ENCODE measurements at places on chromosomes 5 and 9.
A peak's percentile ranks its signal among the peaks of the same experiment; 100 is the strongest.

GRCh38 chr5:149961186-149961685 is 678 bp downstream of the SLC26A2 start:
- no peak for DNase-seq

DNA sequence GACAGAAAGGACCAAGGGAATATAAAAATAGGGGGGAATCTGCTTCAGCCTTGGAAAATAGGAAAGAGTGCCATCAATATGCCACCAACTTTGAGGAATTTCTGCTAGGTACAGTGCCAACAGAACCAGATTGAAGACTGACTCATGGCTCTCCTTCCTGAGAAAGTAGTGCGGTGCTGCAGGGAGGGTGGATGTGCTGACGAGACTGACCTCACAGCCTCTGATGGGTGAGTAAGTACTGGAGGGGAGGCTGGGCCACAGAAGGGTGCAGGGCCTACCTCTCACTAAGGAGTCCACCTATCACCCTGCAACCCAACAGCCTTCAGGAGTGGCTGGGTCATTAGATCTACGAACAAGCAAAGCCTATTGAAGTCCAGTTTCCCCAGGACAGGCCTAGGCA is 187.6 kb downstream of the GABBR2 start:
- no peak for DNase-seq

- DNase-seq, result no peak
Observed at GRCh38 chr5:2685651-2686272, 65.7 kb downstream of the IRX2 start.

- DNase-seq, result no peak
Observed at GRCh38 chr9:73180403-73180802, 28.7 kb downstream of the ANXA1 start.

DNA sequence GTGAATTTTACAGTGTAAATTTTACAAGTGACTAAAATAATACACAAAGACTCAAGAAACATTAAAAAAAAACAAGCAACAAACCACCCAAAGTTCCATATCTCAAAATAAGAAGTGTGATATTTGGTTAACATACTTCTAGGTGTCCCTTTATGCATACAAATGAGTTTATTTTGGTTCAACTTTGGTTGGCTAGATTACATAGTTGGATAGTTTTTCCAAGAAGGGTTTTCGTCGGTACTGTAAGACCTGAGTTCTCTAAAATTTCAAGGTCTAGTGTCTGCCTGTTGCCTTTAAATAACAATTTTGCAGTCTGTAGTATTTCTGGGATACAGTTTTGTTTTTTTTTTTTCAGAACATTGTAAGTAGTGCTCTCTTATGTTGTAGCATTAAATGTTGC is 58.8 kb upstream of the JAK2 start:
- no peak for DNase-seq

GRCh38 chr5:132689513-132689912 is 15.7 kb downstream of the IL4 start:
- no peak for DNase-seq

GRCh38 chr5:173781432-173781815 is 106.7 kb upstream of the CPEB4 start:
- no peak for DNase-seq

- DNase-seq, result no peak
Observed at GRCh38 chr5:78355561-78355960, 4.9 kb upstream of the SCAMP1 start.

GRCh38 chr9:114403153-114403756 is 15.5 kb upstream of the AKNA start:
- no peak for DNase-seq

- peak; percentile 62 for DNase-seq
Observed at GRCh38 chr9:112074250-112075008, 100.7 kb downstream of the SUSD1 start.

DNA sequence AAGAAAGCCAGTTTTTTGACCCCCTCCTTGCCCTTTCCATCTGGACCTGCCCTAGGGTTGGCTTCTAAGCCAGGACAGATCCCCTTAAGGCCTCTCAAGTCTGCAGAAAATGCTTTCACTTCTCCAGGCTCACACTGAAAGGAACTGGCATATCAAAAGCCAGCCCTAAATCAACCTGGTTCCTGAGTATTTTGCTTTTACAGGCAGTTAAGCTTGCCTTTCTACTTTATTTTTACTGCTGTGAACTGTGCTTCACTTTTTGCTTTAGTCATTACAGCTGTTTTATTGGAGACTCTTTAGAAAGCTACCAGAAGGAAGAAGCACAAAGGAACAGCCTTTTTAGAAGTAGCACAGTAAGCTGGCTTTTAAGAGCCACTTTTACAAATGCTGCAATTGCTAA is 5.0 kb downstream of the TARS1 start:
- DNase-seq, result no peak

All from tibial artery (tissue), 4 donors.